GM12878 (cell line): ENCODE measurements at places on chromosomes 16 and 17.

- no peak for DNase-seq
These were observed 44.1 kb downstream of the GTF3C1 start for GRCh38 chr16:27505297-27506236.

- no peak for DNase-seq
These were observed 7.4 kb downstream of the FOXF1 start for GRCh38 chr16:86517652-86518258.

- DNase-seq = no peak
These were observed 143.8 kb downstream of the CPPED1 start for GRCh38 chr16:12659871-12660270.

- no peak for DNase-seq
These were observed 16.8 kb downstream of the ANKS4B start for GRCh38 chr16:21250072-21250923.

GRCh38 chr17:6172642-6173330, 102.6 kb downstream of the WSCD1 start:
- DNase-seq = no peak

GRCh38 chr17:77679589-77679988, 278.9 kb upstream of the TNRC6C start:
- no peak for DNase-seq

- no peak for DNase-seq
These were observed 27.5 kb downstream of the ZCCHC14 start for GRCh38 chr16:87465306-87465705.

GRCh38 chr17:1625053-1625452, 3.6 kb downstream of the SLC43A2 start:
- no peak for DNase-seq

- no peak for DNase-seq
These were observed 164.1 kb downstream of the HS3ST4 start for GRCh38 chr16:25855818-25856217.

DNA sequence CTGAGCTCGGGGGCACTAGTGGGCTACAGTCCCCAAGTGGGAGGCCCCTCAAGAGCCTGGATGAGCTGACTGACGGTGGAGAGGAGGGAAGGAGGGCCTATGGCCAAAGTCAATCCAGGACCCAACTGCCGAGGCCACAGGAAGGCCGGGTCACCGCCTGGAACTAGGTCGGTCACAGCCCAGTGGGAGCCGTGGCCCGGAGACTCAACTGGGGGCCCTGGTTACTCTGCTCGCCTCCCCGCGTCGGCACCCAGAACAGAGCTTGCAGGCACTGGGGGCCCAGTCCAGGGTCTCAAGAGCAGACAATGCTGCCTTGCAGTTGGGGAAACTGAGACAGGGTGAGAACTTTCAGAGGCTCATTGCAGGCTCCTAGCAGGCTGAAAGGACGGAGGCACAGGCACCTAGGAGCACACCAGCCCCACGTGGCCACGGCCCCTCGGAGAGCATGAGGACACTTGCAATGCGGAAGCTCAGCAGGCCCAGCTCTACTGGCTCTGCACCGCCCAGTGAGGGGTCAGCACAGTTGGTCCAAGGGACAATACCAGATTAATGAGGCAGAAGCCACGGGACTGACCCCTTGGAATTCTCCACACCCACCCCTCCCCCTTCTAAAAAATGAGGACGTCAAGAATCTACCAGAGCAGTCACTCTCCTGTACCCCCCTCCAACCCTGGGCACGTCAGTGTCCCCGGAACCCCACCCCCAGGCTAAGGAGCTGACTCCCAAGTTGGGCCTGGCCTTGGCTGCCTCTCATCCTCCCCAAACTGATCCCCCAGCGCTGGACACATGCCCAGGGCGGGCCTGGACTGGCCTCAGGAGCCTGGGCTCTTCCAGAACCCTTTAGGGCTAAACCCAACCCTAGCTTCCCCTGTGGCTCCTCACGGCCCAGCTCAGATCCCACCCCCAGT, 2.2 kb downstream of the HS3ST6 start:
- DNase-seq = no peak

DNA sequence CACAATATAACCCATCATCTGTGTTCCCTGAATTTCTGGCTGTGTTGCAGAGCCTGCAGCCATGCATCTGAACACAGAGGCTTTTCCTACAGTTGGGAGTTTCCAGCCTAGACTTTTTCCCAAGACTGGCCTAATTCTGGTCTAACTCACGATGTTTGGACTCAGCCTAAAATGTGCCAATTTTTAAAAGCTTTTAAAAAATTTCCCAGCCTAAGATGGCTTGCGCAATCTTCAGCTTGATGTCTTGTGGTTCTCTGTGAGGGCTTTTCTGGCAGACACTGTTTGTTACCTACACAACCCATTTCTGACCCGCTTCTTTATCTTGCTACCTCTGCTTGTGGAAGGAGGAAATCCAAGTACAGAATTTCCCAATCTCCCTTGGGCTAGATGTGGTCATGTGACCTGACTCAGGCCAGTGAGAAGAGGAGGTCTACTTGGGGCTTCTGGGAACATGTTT, 72.7 kb upstream of the GAS7 start:
- no peak for DNase-seq

DNA sequence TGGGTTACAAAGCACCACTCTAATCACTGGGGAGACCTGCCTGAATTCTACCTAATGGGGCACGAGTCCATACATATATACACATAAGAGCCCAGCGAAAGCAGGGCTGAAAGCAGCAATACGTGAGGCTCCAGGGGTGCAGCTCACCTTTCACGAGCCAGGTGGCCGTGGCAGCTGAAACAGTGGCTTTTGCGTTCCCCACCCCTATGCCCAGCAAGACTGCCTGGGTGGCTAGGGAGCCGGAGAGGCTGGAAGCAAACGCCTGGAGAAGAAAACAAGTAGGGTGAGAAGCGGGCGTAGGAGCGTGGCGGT, 618 bp downstream of the RUSF1 start:
- no peak for DNase-seq

DNA sequence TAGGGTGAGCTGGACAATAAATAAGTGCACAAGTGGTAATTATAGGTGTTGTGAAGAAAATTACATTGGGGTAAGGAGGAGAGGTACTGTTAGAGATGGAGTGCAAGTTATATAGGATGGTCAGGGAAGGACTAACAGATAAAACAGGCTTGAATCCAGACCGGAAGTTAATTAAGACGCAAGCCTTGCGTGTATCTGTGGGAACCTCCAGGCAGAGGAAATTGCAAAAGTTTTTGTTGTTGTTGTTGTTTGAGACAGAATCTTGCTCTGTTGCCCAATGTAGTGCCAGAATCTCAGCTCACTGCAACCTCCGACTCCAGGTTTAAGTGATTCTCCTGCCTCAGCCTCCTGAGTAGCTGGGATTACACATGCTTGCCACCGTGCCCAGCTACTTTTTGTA, 2.4 kb upstream of the ZNF18 start:
- DNase-seq = no peak

DNA sequence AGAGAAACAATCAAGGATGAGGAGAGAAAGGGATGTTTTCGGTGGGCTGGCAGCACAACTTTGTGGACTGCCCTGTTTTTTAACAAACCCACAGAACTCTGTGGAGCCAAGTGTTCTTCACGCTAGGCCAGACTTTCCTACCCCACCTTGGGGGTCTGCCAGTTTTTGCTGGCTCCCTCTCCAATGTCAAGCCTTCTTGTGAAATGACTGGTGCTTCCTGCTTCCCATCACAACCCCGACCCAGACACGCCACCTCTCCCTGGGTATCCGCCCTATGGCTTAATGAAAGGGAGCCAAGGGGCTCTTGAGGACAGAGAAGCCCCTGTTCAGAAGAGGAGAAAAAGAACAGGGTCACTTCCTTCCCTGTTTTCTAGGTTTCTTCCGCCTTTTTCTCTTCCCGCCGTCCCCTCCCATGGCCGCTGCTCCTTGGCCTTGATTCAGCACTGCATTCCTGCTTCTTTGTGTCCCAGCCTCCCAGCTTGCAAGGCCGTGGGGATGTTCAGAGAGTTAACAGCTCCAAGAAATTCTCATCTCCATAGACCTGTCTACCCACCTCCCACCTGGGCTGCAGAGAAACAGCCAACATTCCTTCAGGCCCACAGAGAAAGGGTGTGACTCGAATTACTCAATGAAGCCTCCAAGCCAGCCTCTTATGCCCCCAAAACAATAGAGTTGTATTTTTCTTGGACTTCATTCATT, 16.5 kb upstream of the SOX9 start:
- no peak for DNase-seq

GRCh38 chr16:5560084-5560483, 462.5 kb upstream of the EEF2KMT start:
- no peak for DNase-seq

GRCh38 chr16:9351841-9352434, 260.5 kb downstream of the HAPSTR1 start:
- DNase-seq = no peak

DNA sequence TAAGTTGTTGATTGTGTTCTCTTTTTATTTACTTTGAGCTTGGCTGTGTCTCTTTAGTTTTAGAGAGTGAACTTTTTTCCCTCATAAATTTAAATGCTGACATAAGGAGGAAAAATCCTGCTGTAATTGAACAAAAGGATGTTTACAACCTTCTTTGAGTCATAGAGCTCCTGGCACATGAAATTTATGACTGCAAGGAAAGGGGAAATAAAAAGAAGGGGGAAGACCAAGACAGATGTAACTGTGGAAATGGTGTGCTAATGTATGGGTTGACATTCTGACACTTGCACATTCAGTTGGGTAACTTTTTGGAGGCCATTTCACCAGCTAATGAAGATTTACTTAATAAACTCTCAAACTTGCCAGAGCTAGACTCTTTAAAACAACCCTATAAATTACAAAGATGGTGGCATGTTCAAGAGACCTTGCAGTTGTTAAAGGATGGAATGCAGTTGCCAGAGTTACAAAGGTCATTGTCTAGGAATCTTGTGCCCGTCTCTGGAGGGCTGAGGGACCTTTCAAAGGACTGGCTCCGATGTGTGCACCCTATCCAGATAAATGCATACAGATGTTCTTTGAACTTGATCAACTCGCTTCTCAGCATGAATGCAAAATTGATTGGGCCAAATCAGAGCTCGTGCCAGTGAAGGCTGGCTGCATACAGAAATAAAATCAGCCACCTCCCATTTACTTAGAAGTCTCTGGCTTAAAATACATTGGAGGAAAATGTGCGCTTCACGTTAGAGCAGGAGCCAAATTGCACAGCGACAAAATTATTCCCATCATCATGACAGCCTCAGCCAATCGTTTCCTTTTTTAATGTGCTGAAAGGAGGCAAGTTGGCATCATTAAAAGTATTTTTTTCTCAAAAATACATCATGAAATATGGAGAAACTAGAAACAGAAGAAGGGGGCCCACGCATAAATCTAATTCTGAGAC, 289.0 kb upstream of the XYLT1 start:
- no peak for DNase-seq

- DNase-seq = no peak
These were observed 8.4 kb upstream of the TERB1 start for GRCh38 chr16:66809765-66810164.

DNA sequence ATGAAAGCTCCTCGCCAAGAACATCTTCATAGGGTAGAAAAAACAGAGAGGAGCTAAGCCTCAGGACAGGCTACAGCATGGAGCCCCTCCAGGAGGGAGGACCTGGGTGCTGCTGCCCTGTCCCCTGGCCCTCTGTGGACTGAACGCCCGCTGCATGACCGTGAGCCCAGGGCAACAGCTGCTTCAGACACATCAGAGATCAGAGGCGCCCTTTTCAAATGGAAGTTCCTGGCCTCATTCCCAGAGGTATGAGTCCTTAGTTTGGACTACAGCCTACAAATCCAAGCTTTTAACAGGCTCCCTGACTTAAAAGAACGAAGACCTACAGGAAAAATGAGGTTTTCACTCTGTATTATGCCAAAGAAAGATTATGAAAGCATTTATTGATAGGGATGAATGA, 48.5 kb downstream of the ZNF18 start:
- no peak for DNase-seq

- DNase-seq = no peak
These were observed 3.2 kb downstream of the B3GNT9 start for GRCh38 chr16:67147437-67148140.

GRCh38 chr16:88345721-88346560, 36.8 kb upstream of the ZNF469 start:
- no peak for DNase-seq

DNA sequence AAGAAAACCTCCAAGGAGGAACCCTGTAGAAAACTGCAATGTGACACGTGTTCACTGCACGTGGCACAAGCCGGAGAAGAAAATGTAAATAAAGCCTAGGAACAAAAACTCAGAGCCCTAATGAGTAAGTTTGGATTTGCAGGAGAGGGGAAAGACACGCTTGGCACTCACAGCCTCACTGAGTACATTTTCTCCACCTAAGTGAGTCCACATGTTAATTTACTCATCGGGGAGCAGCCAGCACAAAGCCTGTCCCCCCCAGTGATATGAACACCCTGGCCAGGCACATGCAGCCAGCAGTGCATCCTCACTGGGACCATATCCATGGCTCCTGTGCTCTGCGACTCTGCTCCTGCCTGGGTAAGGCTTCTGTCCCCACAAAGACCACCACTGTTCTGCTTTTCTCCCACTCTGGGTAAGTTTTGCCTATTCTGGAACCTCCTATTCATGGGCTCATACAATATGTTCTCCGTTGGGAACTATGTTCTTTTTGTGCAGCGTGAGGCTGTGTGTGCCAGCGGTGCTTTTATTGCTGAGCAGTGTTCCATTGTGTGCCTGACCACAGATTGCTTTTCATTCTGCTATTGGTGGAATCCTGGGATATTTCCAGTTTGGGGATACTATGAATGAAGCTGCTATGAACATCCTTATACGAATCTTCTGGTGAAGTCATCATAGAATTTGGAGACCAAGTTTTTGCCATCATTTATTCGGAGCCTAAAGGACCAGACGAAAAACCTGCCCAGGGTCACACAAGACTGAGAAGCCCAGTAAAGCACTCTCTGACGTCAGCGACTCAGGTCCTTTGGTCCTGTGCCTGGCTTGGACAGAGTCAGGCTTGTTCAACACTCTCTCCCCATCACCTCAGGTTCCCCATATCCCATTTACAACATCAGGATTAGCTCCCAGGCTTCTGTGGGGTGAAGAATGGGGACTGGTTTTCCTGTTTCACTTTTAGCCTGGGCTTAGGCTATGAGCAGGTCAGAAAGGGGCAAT, 53.3 kb downstream of the RNF112 start:
- no peak for DNase-seq

GRCh38 chr17:30677550-30678249, 146.8 kb downstream of the CRLF3 start:
- no peak for DNase-seq

GRCh38 chr16:5175266-5175665, 77.7 kb upstream of the EEF2KMT start:
- no peak for DNase-seq

- peak; percentile 37 for DNase-seq
These were observed 115.6 kb downstream of the CCDC182 start for GRCh38 chr17:57629470-57629869.

DNA sequence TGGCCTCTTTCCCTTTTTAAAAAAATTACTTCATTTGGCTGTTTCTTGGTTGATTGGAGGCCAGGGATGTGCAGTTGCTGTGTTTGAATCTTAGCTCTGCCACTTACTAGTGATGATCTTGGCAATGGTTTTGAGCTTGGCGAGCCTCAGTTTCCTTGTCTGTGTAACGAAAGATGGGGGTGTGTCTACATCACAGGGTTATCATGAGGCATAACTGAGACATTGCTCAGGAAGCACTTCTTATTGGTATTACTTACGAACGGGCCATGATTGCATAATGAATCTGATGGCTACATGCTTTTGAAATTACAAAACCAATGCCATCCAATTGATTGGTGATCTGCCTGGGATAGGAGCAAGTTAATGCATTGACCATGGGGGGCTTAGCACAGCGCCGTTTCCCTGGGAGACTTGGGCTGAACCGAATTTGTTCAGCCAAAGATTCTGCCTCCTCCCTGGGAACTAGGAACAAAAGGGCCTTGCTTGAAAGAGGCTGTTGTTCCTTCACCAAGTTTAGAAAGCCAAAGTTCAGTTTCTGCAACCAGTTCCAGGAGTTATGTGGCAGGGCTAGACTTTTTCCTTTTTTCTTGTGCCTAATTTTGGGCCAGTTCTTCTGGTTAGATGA, 21.9 kb downstream of the CMIP start:
- DNase-seq = no peak
